ENCODE measurements at places on chromosomes 6 and 20.

DNA sequence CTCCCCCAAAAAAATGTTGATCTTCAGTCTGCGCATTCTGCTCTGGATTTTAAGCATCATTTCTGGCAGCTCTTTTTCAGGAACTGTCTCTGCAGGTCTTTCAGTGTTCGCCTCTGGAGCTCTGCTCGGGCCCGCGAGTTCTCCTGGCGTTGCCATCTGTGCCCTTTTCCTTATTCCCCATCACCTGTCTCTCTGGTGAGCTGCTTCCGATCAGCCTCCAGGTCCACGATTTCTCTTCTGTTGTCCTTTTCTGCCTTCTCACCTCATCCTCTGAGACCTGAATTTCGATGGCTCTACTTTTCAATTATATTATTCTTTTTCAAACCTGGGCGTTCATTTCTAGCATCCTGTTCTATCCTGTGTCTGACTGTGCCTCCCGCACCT, 590 bp upstream of the MAP1LC3A start:
- DNase-seq, result no peak

GRCh38 chr20:18103497-18103896, 34.2 kb upstream of the KAT14 start:
- DNase-seq, result no peak

DNA sequence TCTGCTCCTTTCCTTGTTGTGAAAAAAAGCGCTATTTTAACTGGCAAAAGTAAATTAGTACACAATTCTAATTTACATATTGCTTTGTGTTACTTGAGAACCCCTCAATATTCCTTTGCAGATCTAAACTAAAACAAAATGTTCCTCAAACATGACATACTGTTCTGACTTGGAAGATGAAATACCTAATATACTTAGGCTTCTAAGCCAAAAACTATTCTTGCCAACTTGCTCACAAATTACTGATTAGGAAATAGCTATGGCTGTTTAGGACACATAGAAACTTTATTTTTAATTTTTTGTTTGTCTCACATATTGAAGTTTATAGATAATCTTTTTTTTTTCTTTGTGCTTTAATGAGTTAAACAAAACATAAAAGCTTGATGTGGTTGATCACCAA, 542.2 kb downstream of the GRIK2 start:
- DNase-seq, result no peak

DNA sequence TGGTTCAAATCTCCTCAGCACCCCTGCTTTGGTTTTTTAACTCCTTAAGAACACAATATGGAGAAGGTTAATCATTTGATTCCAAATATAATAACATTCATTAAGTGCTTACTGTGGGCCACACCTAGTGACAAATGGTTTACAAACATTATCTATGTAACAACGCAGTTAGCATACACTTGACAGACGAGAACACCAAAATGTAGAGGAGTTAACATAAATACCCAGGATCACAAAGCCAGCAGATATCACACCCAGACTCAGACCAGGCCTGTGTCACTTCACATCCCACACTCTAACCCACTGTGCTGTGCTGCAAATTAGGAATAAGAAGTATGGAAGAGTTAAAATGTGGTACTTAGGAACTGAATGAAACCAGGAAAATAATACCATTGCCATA, 82.9 kb downstream of the AGPAT4 start:
- DNase-seq, result no peak

- no peak for DNase-seq
Observed at GRCh38 chr6:4756247-4756646, 20.0 kb upstream of the CDYL start.

DNA sequence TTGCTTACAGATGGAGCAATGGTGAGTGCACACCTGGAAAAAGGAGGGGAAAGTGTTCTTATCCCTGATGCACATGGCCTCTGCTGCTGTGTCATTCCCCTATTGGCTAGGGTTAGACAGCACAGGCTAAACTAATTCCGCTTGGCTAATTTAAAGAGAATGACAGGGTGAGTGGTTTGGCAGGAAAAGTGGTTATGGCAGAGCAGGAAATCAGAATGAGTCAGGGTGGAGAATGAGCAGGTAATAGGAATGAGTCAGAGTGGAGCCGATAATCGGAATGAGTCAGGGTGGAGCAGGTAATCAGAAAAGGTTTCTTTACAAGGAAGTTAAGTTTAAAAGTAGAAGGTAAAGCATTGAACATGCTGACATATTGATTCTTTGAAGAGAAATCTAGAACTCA, 355.5 kb upstream of the HTR1E start:
- DNase-seq, result no peak

GRCh38 chr6:6230286-6230685, 90.2 kb downstream of the F13A1 start:
- DNase-seq, result no peak

GRCh38 chr6:127456465-127456864, 2.7 kb downstream of the KIAA0408 start:
- DNase-seq, result no peak

- no peak for DNase-seq
Observed at GRCh38 chr6:54057058-54057457, 54.2 kb upstream of the MLIP start.

GRCh38 chr20:62777528-62777830, 18.8 kb upstream of the MRGBP start:
- no peak for DNase-seq

- no peak for DNase-seq
Observed at GRCh38 chr6:131954775-131955107, 3.6 kb upstream of the CCN2 start.

DNA sequence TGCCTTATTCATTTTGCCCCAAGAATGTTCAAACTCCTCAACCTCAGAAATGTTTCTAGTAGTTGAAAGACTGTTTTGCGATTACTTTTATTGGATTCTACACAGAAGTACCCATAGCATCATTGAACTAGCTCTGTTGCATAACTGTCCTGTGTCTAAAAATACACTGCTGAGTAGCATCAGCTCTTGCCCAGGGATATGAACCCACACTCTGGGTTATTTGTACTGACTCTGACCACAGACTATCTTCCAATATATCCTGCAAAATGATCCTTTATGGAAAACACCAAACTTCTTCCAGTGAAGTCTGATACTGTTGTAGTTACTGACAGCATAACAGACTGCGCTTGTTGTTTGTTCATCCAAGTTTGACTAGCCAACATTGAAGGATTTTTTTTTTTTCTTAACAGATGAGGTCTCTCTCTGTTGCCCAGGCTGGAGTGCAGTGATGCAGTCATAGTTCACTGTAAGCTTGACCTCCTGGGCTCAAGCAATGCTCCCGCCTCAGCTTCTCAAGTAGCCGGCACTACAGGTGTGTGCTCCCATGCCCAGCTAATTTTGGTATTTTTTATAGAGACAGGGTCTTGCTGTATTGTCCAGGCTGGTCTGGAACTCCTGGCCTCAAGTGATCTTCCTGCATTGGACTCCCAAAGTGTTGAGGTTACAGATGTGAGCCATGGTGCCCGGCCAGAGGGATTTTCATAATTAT, 49.9 kb downstream of the TULP4 start:
- no peak for DNase-seq

DNA sequence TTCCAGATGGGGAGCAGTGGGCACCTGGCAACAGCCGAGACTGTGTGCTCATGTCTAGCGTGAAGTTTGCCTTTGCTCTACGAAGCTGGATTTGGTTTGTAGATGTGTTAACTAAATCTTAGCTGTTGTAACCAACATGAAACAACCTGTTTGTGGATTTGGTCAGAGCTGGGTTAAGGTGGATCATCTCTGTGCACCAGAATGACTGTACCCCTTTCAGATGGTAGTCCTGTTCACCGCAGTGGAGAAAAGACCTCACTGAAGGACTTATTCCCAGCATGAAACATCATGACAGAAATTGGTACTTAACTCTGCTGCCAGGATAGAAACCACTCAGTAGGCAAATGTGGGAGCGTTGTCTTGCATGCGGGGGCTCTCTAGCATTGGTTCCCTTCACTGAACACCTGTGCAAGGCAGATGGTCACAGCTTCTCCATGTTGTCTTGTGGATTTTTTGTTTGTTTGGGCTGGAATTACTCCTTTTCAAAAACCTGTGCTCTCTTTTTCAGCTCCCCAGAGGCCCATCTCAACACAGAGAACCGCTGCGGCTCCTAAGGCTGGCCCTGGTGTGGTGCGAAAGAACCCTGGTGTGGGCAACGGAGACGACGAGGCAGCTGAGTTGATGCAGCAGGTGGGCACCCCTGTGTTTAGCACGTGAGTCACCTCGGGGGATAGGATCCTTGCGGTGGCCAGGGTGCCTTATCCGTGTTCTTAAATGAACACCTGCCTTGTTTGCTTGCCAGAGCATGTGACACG, 19.3 kb upstream of the EFCAB8 start:
- peak; percentile 56 for DNase-seq

GRCh38 chr6:137715589-137716045, 151.4 kb upstream of the TNFAIP3 start:
- DNase-seq, result no peak

GRCh38 chr6:125255201-125255600, 46.6 kb downstream of the HDDC2 start:
- DNase-seq, result no peak

- DNase-seq, result peak; percentile 21
Observed at GRCh38 chr6:113994934-113995342, 24.0 kb upstream of the HDAC2 start.

GRCh38 chr6:29726001-29726400, 2.8 kb downstream of the HLA-F start:
- no peak for DNase-seq

DNA sequence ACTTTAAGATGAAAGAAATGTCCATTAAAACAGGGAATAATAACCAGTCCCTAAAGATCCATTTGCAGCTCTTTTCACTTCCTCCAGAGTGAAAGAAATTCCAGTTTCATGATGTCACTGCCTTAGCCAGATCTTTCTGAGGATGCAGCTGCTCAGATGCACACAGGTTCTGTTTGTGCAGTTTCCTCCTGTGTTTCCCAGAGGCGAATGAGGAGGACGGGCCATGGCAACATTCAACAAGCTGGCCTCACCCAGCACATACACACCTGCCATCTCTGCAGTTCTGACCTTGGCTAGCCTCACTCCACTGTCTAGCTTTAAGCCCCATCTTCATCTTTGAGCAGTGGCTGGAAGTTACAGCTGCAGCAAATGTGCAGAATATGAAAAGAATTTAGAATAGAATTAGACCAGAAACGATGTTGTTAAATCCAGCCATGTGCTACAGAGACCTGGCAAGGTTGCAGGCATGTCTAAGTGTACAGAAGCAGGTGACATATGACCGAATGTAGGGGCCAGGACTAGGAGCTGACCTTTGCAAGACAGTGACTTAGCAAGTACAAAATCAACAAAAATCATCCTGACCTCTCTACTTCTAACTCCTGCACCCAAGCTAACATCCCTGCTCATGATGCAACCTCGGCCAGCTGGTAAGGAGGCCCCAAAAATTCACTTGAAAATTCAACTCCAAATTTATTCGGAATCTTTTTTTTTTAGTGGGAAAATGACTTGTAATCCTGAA, 35.0 kb downstream of the FAM50B start:
- DNase-seq, result no peak

GRCh38 chr6:87660226-87660911, 41.7 kb downstream of the AKIRIN2 start:
- DNase-seq, result no peak

- no peak for DNase-seq
Observed at GRCh38 chr6:35557239-35557638, 44.5 kb upstream of the TULP1 start.

DNA sequence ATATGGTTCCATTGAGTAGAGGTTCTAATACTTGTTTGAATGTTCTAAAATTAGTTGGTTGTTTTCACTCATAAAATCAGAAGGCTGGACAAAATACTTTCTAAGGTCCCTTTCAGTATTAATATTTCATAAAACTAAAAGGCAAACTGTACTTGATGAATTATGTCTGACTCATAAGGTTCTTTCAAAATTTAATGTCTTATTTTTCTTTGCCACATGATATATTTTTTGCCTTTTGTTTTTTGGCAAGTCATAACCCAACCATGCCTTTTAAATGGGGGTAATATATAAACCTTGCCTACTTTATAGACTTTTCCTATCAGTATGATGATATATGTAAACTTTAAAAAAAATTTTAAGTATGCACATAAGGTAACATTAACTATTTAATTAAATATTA, 244.7 kb downstream of the PTPRK start:
- DNase-seq, result no peak

DNA sequence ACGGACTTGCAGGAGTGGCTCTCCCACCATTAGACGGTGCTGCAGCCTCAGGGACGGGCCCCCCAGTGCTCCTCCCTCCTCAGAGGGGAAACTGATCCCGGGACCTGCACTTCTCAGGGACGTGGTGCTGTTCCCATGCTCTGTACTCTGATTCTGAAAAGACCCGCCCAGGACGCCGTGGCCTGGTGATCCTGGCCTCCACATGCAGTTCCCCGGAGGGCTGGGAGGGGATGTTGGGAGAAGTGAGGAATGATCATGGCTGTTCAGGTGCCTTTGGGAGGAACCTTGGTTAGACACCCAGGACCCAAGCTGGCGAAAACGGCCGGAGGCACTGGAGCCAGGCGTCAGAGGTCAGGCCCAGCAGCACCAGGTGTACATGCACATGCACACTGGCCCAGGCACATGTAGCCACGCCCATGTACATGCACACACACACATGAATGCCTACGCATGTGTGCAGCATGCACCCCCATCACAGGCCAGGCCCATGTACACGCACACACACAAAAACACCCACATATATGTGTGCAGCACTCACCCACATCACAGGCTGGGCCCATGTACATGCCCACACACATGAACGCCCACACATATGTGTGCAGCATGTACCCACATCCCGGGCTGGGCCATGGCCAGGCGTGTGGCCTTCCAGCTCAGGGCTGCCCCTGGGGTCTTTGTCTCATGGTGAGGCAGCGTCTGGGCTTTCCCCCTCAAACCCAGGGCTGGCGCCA, 52.6 kb upstream of the DACT2 start:
- no peak for DNase-seq

DNA sequence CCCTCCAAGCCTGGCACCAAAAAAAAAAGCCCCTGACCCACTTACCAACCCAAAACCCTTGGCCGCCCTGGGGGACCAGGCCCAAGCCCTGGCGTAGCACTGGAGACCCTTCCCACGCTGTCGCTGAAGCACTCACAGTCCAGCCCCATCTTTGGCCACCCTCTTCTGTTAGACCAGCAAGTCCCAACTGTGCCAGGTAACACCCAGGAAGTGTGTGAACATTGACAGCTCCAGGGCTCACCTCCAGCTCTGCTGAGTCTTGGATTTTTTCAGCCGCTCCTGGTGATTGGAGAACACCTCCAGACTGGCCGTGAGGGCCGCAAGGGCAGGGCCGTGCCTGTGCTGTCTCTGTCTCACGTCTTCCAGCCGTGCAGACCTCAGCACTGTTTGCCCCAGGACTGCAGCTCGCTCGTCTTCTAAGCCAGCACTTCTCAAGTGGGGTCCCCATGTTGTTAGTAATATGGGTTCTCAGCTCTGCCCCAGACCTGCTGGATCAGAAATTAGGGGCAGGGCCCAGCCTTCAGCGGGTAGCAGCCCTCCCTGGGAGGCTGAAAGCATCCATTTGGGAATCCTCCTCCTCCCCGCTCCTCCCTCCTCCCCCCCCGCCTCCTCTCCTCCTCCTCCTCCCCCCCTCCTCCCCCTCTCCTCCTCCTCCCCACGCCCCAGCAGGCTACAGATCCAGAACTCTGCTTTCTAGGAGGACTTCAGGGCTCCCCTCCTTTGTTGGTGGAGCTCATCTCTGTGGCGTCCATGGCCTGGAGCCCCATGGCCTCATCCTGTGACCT, 18.1 kb downstream of the NPEPL1 start:
- no peak for DNase-seq

- DNase-seq, result no peak
Observed at GRCh38 chr6:37503309-37503965, 3.7 kb upstream of the CCDC167 start.

- DNase-seq, result no peak
Observed at GRCh38 chr6:25477006-25477590, 174.9 kb upstream of the SCGN start.

GRCh38 chr6:10276106-10276505, 138.8 kb downstream of the TFAP2A start:
- no peak for DNase-seq
